Pancreas (tissue), 10 donors: ENCODE measurements at places on chromosomes 4 and X.

- DNase-seq: no peak
These were observed 293.2 kb upstream of the EMCN start for GRCh38 chr4:100811046-100811445.

DNA sequence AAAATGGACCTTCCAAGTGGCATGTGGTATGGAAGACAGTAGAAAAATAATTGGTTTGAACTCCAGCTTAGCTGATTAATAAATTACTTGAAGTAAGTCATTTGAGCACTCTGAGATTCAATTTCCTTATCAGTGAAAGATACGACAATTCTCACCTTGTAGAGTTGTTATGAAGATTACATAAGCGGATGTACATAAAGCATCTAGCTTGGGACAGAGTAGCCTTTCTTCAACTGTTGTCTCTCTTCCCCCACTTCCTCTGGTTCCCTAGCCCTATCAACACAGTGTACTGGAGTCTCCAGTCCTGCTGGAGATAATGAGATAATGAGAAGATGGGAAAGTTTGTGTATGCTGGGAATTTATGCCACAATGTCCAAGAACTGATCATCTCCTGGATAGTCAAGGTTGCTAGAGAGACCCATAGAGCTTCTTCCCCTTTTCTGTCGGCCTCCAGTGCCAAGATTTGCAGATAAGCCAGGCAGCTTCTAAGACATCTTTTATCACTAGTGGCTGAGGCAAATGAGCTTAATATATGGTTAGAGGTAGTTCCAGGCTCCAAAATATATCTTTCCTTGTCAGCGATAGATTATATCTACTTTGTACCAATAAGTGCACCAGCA lies 33.9 kb downstream of the VSIG4 start:
- DNase-seq: no peak

DNA sequence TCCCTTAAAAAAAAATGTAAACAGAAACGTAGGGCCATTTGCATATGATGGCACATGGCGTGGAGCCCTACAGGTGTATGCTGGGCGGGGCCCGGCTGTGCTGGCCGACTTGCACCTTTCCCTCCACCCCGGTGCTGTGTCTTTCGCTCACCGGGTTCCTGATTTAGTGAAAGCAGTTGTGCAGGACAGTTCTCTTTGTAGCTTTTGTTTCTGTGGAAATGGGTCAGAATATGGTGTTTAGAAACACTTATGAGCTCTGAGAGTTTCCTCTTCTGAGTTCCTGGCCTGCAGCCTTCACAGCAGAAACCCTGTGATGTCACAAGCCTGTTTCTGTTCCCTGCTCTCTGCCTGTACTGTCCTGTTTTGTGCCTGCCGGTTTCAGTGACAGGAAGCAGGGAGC lies 22.5 kb upstream of the MSANTD1 start:
- peak; percentile 63 for DNase-seq

GRCh38 chr4:106048250-106048971 lies 153.1 kb downstream of the NPNT start:
- DNase-seq: no peak

GRCh38 chr4:2489081-2489805 lies 20.3 kb downstream of the RNF4 start:
- DNase-seq: no peak

- DNase-seq: no peak
These were observed 36.0 kb downstream of the SORBS2 start for GRCh38 chr4:185775792-185776555.

DNA sequence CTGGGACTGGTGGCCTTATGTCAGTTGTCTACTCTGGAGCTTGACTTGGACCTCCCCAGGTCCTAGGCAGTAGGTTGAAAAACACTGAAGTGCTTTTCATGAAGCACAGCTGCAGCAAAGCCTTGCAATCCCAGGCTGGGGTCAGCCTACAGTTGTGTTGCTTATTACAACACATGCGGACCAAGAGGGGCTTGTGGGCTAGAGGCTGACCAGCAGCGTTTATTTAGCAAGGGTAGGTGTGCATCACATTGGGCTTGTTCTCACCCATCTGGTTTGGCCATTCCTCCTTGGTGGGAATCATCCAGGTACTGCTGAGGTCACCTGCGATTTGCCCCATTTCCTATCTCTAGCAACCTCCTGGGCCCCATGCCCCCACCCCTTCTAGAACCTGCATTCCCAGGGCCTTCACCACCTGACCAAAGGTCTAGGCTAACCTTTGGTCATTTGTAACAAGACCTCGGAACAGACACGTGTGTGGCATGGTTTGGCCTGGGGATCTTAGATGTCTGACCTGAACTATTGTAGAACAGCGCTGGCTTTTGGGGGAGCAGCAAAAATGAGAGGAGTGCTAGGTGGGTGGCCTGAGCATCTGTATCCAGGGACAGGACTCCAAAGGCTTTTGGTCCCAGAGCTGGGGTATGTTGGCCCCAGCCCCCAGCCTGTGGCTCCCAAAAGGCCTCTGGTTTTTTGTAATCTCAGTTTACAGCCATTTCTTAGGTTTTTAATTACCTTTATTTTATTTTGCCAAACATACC lies 3.0 kb downstream of the RPL10 start:
- DNase-seq: peak; percentile 50

- DNase-seq: no peak
These were observed 104.7 kb upstream of the NKX1-1 start for GRCh38 chr4:1510931-1511330.

DNA sequence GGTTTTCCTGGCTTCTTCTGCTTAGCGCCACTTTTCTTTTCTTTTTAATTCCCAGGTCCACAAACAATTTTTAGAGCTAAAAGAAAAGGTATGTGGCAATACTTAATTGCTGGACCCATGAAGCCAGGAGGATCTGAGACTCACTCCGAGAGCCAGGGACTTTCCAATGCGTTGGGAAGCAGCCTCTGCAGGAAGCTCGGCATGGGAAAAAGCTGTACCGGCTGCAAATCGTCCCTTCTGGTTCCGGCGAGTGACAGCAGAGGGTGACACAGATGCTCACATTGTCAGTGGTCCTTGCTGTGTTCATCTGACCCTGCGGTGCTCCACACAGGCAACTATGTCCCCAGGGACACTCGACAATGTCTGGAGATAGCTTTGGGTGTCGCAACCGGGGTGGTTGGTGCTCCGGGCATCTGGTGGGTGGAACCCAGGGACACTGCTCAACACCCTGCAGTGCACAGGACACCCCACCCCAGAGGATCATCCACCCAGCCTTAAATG lies 164.0 kb downstream of the PRKX start:
- peak; percentile 17 for DNase-seq

DNA sequence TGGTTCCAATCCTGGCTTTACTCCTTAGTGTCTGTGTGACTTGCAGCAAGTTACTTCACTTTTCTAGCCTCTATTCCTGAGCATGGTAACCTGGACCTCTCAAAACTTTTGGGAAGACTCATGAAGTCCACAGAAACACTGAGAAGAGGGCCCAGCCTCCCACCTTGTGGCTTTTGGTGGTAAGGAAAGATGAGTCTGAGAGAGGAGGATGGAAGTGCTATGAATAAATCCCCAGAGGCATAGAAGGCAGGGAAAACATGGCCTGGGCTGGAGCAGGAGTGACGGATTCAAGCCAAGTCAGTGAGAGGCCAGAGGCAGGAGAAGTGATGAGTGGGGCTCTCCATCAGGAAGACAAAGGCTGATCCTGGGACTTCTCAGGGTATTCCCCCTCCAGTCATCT lies 10.9 kb upstream of the MAGEA4 start:
- no peak for DNase-seq

- DNase-seq: no peak
These were observed 209.0 kb downstream of the PPARGC1A start for GRCh38 chr4:23680671-23681518.

- DNase-seq: peak; percentile 40
These were observed 29.0 kb downstream of the NOP14 start for GRCh38 chr4:2934077-2934812.

- DNase-seq: no peak
These were observed 180.8 kb upstream of the ANXA3 start for GRCh38 chr4:78370631-78371372.

GRCh38 chr4:24473309-24473721 lies 111.0 kb downstream of the DHX15 start:
- peak; percentile 13 for DNase-seq

GRCh38 chr4:99825272-99825671 lies 8.6 kb downstream of the DAPP1 start:
- DNase-seq: no peak

- DNase-seq: no peak
These were observed 18.4 kb downstream of the PLS3 start for GRCh38 chrX:115579327-115579726.

DNA sequence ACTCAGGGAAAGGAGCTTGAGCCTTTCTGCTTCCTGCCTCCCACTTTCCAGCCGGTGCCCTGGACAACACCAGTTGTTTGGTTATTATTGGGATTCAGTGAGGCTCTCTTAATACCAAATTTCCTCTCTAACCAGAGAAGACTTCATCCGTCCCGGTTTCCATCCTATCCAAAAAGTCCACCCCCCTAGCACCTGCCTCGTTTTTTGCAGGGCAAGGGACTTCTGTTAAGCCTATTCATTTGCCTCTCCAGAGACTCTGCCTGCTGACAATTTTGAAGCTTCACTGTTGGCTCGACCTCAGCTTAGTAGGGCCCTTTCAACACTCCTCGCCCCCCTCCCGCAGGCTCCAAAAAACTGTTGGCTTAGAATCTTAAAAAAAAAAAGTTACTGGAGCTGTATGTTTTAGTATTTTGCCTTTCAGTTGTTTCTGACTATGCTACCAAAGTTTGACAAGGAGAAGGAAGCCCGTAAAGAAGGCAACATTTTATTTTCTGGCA lies 779 bp upstream of the PRSS12 start:
- DNase-seq: no peak

DNA sequence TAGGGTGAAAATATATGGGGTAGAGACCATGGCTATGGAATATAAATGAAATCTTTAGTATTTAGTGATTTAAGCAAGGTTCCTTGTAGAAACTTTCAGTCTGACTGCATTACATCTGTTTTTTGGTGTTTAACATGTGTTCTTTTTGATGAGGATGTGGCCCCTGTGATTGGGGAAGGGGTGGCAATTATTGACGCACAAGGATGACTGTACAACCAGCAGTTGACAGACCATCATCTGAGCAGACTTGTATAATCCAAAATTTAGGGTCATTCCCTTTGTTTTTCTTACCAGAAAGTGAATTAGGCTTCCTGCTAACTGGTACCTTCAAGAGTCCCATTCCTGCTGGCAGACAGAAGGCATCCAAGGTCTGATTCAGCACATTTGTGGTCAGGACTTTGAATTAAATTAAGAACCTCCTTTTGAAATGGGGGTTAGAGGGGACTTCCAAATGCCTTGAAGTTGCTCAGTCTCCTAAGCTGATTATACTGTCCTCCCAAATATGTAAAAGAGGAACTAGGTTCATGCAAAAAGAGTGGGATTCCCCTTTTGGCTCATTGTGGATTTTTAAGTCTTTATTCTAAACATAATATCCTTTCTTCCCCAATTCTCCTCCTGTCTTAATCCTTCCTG lies 112.4 kb upstream of the CXCL13 start:
- no peak for DNase-seq

GRCh38 chr4:6718932-6719610 lies 3.1 kb downstream of the BLOC1S4 start:
- DNase-seq: no peak

DNA sequence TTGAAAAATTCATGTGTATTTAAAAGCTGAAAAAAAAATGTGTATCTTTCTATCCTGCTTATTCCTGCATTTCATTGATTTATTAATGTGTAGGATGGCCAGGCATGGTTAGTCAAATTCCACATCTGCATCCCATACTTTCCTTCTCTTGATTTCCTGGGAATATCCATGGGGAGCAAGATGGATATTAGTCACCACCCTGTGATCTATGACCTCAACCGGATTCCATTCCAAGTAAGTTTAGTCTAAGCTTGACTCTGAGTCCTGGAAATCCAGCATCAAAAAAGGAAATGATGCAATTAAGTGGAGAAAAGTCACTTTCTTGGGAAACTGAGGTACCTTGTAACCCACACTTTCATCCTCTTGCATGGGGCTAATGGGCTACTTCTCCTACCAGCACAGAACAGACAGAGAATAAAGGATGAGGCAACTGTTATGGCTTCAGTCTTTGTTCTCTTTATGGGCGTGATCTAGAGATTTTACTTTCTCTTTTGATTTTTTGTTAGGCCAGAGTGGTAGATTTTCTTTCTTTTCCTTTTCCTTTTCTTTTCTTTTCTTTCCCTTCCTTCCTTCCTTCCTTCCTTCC lies 17.1 kb upstream of the BEX4 start:
- DNase-seq: no peak

- no peak for DNase-seq
These were observed 11.5 kb downstream of the RASGEF1B start for GRCh38 chr4:81460191-81460701.

DNA sequence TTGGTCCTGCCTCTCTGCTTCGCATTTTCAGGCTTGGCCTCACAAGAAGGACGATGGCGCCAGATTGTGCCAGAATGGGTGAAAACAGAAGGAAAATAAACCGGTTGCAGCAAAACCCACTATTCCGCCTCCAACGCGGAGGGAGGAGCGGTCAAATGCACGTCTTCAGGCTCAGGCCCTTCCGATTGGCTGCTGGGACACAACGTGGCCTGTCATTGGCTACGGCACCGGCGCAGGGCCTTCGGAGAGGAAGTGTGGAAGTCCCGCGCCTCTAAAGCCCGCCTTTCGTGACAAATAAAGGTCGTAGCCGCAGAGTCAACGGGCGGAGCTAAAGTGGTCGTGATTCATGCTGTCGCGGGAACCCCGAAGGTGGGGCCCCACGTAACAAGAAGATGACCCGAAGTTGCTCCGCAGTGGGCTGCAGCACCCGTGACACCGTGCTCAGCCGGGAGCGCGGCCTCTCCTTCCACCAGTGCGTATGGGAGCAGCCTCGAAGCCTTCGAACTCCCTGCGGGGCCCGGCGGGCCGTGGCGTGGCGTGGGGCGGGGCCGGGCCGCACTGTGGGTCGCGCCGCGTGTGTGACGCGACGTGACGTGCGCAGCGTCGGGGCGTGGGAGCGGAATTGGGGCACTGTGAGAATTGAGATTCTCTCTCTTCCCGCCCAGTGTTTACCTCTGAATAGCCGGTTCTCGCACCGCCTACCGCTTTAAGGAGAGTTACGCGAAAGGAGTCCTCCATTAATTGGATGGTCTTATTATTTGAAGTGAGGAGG lies at the start of gene THAP9:
Gene THAP9 (plus strand): TSS at position 325 of the 772 bp plus-strand sequence. CDS start 68 bp downstream, at position 393.
- DNase-seq: peak; percentile 97

- DNase-seq: no peak
These were observed 862.2 kb downstream of the TRAM1L1 start for GRCh38 chr4:116223040-116223732.

DNA sequence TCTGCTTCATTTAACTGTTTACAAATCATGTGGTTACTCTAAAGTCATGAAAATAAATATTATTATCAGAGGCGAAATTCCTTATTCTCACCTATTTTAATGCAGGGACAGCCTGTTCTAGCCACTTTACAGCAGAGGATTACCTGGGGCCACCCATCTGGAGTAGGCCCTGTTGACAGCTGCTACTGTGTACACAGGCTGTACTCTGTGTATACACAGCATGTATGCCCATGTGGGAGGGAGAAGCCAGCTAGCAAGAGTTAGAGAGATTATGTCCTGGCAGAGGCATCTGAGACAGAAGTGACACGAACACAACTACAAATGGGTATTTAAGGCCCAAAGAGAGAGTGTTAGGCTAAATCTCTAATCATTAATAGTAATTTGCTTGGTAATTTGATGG lies 62.1 kb downstream of the GPRIN3 start:
- peak; percentile 66 for DNase-seq

- DNase-seq: no peak
These were observed 108.0 kb downstream of the ITM2A start for GRCh38 chrX:79259073-79259689.
